ENCODE measurements at places on chromosomes 2 and 18.
A peak's percentile ranks its signal among the peaks of the same experiment; 100 is the strongest.

DNA sequence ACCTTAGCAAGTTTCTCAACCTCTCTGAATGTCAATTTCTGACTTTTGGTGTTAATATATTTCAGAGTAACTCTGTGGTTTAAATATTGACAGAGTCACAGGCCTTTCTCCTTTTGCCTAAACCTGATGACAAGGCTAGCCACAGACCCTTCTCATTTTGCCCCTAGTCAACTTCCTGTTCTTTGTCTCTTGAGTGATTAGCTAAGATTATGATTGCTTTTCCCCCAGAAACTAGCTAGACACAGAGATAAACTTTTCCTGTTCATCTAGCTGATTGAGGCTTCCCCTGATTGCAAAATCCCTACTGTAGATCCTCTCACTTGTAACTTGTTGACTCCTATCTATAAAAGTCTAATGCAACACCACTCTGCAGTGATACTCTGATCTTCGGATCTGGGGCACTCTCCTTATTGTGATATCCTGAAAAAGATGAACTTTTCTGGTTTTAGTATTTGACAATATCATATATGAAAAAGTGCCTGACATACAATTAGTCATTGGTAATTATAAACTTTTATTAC lies 241.4 kb downstream of the ZNF385B start:
- DNase-seq: no peak

- DNase-seq: no peak
Measured at GRCh38 chr2:236355911-236356310, 91.7 kb upstream of the ASB18 start.

DNA sequence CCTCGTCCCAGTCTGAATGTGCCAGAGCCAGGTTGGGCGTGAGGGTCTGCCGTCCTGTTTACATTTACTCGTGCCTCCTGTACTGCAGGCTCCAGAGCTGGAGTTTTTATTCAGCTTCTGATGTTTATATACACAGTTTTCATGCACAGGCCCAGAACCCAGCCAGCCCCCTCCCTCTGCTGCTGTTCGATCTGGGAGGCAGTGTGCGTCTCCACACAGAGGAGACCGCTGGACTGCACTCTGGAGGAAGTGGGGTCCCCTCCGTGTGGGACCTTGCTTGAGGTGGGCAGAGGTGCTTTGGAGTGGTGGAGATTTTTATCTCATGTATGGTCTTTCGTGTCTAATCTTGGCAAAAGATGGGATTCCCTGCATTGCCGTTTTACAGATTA lies 90.6 kb downstream of the GLI2 start:
- peak; percentile 47 for DNase-seq

DNA sequence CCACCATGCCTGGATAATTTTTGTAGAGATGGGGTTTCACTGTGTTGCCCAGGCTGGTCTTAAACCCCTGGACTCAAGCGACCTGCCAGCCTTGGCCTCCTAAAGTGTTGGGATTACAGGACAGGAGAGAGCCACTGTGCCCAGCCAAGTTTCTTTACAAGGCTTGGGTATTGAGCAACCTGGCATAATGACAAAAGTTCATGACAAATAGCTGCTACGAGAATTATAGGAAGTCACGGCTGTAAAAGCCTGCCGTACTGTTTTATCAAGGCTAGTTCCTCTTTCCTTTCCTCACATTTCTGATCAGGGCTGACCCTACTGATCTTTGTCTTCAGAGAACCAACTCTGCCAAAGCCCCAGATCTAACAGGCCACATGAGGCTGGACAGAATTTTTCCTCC lies 490.4 kb upstream of the SPRED2 start:
- no peak for DNase-seq

DNA sequence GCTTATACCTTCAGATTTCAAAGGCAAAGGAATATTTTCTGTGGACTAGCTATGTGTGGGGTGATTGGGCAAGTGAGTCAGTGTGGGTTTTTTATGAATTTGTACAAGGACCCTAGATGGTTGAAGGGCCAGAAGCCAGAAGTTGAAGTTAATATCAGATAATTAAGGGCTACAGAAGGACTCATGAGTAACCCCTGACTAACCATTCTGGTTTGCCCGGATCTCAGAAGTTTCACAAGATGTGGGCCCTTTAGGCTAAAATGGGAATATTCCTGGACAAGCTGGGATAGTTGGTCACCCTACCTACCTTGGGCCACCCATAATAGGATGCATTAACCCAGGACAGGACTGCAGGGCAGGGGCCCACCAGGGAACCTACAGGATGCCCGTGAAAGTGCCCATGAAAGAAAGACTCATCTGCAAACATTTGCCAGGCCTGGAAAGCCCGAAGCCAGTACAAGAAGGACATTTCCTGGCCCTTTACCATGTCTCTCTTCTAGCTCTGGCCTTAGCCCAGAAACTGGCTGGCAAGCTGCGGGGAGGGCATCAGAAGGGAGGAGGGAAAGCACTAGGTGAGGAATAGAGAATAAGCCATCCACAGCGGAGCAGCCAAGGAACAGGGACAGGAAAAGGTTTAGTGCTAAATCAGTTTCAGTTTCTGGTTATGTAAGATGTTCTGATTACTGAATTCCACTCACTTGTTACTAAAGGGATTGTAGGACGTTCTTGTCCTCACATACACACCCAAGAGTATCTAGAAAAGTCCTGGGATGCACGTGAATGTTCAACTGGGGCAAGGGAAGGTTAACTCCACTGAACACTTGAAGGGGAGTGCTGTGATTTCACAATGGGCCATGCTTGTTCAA lies 33.6 kb downstream of the GCG start:
- DNase-seq: no peak

GRCh38 chr2:85439025-85439472 lies 20.5 kb downstream of the SH2D6 start:
- DNase-seq: no peak

DNA sequence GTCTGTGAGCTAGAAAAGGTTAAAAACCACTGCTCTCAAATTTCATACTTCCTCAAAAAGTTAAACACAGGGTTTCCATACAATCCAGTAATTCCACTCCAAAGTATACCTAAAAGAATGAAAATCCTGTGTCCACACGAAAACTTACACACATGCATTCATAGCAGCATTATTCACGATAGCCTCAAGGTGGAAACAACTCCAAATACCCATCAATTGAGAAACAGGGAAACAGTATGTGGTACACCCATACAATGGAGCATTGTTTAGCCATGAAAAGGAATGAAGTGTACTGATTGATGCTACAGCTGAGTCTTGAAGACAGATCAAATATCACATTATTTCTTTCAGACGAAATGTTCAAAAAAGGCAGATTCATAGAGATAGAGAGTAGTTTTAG lies 36.7 kb downstream of the UXS1 start:
- DNase-seq: no peak

- DNase-seq: no peak
Measured at GRCh38 chr2:119713819-119714490, 35.0 kb downstream of the TMEM177 start.

DNA sequence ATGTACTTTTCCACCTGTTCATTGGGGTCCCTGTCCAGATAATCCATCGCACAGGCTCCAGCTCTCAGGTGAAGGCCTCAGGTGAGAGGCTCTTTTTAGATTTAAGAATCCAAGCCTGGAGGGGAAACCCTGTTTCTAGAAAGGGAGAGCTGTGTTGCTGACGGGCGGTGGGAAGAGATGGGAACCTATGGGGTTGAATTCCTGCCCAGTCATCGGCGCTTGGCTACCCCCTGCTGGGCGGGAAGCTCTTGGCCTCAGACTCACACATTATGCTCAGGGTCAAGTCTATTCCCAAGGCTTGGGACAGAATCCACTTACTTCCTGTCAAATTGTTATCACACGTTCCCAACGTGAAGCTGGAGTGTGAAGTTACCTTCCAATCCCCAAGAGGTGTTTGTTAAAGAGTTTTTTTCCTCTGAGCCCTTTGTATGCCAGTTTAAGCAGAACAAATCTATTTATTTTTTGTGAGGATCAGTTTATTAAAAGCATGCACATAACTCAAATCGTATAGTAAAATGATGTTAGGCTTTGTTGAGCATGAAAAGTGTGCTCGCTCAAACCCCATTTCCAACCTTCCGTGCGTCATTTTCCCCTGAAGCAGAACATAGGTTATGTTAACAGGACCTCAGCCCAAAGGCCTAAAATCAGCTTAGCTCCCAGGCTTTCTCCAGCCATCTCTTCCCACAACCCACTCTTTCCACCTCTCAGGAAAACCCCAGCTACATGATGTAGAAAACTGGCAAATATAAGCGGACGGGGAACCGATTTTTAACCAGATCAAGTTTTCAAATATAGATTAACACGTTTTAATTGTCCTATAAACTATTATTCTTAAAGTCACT lies 181.7 kb upstream of the ETAA1 start:
- no peak for DNase-seq

GRCh38 chr18:52348209-52348608 lies 8.2 kb downstream of the DCC start:
- DNase-seq: no peak

DNA sequence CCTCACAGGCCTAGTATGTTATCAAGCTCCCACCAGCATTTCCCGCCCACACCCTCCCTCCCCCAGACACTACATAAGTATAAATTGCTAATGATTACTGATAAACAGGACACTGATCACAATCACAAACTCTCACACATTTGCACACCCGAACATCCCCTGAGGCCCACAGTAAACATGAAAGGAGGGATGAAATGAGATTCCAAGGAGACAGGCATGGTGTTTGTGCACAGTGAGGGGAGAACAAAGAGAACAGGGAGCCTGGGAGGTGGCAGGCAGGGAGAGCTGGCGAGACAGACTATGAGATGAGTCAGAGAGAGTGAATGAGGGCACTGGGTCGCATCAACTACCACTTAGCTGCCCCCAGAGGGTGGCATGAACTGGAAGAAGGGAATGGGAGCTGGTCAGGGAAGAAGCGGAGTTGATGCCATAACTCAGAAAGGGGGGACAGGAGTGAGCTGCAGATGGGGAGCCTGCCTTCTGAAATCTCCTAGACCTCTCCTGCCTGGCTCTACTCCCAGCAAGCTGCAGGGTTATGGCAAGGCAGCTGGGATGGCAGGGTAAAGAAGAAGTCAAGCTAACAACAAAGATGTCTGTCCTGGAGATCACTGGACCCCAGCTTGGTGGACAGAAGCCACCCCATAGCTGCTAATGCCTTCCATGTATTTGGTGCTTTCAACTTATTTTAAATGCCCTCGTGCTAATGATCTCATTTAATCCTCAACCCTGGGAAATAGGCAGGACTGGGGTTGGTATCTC lies 5.1 kb downstream of the KIF3C start:
- DNase-seq: no peak

DNA sequence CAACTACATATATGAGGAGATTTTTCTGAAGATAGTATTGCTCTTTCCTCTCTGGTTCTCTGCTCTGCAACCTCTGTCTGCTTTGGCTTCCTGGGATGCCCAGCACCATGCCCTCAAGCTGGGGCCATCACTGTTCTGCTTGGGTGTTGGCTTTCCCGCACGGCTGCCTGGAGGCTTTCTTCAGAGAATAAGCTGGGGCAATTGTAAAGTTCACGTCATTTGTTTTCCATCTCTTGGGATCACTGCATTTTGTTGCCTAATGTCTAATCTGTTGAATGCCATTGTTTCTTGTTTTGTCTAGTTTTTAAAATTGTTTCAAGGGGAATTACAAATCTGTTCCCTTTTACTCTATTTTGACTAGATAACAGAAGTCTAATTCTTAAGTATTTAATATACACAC lies 437.3 kb upstream of the NRP2 start:
- no peak for DNase-seq

- DNase-seq: no peak
Measured at GRCh38 chr2:216555274-216555673, 56.6 kb downstream of the RPL37A start.

DNA sequence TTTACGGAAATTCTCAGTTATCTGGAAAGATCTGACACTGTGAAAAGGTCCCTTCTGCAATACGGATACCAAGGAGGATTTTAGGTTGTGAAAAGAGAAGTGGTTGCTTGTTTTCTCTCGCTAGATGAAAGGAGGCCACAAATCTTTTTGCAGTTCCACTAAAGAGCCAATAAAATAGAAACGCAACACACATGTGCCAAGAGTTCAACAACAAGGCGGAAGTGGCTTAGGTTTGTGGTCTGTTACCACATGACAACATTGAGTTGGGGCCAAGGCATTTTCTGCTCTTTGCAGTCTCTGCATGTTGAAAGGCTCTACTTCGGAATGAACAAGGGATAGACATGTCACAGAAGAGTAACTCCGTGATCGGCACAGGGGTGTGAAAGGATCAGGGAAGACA lies 115.7 kb upstream of the OSR1 start:
- peak; percentile 63 for DNase-seq

- DNase-seq: no peak
Measured at GRCh38 chr2:61328707-61329251, 142.1 kb downstream of the USP34 start.

DNA sequence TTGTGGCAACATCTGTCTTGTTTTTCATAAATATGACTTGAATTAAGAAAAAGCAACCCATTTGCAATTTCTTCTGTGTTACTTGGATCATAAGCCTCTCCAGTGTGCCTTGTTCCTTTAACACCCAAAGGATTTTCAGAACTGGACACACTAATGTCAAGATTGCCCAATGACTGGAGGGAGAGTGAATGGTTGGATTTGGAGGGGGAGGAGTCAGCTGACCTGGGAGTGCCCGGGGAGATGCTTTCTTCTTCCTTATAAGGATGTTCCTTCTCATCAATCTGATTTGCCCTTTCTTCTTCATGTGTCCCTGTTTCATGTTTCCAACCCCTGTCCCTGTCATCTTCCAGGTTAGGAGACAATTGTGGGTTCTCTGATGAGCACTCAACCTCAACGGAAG lies 48.8 kb downstream of the ALPK2 start:
- DNase-seq: no peak

GRCh38 chr18:26005950-26006349 lies 84.5 kb downstream of the SS18 start:
- DNase-seq: no peak

GRCh38 chr18:11064106-11064505 lies 85.3 kb downstream of the PIEZO2 start:
- DNase-seq: no peak

DNA sequence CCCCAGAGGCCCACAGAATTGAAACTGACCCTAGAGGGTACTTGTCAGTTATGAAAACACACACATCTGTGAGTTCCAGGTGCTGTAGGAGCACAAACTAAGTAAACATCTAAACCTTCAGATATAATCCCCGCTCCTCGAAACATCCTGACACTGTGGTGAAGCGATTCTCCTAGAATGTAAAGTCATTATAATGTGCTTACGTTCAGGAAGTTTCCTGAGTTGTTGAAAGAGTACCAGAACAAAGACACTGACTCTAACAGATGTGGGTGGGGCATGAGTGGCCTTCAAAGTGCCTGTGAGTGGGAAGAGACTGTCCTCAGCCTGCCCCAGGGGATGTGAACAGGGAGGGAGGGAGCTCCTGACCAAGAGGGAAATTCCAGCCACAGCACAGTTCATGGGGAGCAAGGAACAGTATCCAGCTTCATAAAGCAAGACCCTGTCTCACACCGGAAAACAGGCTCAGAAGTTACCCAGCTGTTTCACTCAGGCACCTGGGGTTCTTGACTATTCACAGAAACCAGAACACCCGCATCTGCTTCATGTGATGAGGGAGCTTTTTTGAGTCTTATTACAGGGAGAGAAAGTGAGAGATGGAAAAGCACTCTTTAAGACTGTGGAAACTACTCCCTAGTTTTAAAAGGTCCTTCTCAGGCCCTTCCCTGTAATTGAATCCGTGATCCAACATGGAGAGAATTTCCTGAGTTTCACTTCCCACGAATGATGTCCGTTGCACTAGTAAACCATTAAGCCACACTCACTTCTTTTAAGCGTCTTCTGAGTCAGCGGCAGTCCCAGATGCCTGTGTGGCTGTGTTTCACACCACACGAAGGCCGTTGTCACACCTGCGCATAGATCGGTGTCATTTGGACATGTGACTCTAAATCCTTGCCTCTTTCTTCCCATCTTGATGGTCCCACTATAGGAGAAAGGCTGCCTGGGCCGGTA lies 88.6 kb upstream of the EML6 start:
- DNase-seq: no peak

Data from activated effector memory CD4-positive, alpha-beta T cell treated with anti-CD3 and anti-CD28 coated beads, Interleukin-2, amount 50 U/mL, for 16 hours (primary cell).